Erythroblast (primary cell): ENCODE measurements at places on chromosomes 5 and 9.

- DNase-seq, result no peak
Measured at GRCh38 chr9:33815781-33816180, 1.2 kb upstream of the UBE2R2 start.

DNA sequence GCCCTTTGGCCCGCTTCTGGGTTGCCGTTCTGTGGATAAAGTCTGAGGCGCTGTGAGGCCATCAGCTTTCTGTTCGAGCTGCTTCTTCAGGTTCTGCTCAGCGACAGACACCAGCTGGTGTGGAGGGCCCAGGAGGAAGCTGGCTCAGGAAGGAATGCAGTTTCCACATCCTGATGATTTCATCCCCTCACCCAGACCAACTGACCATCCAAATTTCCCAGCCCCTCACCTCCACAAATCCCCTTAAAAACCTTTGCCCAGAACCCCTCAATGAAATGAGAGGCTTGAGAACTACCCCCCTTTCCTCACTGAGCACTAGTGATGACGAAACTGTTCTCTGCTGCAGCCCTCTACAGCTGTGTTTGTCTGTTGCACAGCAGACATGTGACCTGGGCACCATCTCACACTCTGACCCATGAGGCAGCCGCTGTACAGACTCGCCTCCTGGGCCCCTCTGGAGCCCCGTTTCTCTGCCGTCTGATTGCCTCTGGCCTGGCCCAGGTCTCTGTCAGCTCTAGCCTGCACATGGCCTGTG, 45.4 kb downstream of the SPATA31C2 start:
- DNase-seq, result no peak

DNA sequence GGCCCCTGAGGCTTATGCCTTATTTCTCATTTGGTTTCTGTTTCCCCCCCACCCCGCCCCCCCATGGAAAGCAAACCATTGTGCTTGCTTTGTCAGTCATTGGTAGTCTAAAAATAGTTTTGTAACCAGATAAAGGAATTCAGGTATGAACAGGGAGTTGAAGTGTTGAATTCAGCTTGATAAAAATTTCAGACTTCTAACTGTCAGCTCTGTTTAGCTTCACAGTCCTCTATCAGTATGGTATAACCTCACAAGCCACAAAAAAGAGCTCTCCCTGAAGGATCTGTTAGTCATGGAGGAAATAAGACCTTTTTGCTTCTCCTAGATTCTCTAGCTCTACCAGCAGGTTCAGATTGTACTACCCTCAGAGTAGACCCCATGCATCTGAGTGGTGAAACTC, 378.1 kb downstream of the TMEM38B start:
- no peak for DNase-seq

- DNase-seq, result no peak
Measured at GRCh38 chr5:42985129-42986037, 54.7 kb downstream of the ANXA2R start.

GRCh38 chr5:40277161-40277906, 402.4 kb upstream of the PTGER4 start:
- no peak for DNase-seq

DNA sequence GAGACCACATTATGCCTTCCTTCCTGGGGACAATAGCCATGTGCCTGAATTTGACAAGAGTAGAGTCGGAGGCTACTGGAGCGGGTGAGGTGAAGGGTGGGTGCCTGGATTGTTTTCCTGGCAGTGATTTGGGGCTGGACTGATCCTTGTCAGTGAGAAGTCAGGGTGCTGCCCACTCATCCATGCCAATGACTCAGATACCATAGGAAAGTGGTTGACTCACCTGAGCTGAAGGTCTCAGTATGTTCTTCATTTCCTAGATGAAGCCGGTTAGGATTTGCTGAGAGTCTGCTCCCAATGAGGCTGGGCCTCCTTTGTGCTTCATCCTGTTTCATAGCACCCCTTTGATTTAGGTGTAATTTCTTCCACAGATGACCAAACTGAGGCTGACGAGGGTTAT, 366.0 kb downstream of the KDM4C start:
- no peak for DNase-seq

GRCh38 chr5:174831031-174831660, 106.8 kb downstream of the MSX2 start:
- no peak for DNase-seq

- DNase-seq, result no peak
Measured at GRCh38 chr9:99389087-99390033, 167.3 kb downstream of the SEC61B start.

DNA sequence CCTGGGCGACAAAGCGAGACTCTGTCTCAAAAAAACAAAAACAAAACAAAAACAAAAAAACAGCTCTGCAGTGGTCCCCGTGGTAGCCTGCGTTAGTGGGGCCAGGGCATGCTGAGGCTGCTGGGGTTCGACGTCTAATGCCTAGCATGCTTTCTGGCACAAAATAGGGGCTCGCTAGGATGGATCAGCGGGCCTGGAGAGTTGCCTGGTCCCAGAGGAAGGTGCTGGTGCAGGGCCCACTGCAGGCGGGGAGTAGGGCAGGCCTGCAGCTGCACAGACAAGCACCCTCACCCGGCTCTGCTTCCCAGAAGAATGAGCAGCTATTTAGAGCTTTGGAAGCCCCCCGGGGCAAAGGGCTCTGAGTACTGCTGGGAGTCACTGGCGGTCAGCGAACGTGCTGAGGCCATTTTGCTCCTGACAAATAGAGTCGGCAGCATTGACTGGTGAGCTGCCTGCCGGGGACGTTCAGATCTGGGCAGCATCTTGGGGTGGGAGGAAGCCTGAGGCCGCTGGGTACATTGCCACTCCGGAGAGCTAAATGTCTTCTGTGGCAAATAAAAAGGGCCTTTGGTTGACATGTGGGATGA, 126.7 kb downstream of the OLFM1 start:
- DNase-seq, result no peak

- DNase-seq, result no peak
Measured at GRCh38 chr5:168447808-168448207, 38.5 kb upstream of the RARS1 start.

- DNase-seq, result peak; percentile 49
Measured at GRCh38 chr9:33151007-33151557, 16.1 kb downstream of the B4GALT1 start.

DNA sequence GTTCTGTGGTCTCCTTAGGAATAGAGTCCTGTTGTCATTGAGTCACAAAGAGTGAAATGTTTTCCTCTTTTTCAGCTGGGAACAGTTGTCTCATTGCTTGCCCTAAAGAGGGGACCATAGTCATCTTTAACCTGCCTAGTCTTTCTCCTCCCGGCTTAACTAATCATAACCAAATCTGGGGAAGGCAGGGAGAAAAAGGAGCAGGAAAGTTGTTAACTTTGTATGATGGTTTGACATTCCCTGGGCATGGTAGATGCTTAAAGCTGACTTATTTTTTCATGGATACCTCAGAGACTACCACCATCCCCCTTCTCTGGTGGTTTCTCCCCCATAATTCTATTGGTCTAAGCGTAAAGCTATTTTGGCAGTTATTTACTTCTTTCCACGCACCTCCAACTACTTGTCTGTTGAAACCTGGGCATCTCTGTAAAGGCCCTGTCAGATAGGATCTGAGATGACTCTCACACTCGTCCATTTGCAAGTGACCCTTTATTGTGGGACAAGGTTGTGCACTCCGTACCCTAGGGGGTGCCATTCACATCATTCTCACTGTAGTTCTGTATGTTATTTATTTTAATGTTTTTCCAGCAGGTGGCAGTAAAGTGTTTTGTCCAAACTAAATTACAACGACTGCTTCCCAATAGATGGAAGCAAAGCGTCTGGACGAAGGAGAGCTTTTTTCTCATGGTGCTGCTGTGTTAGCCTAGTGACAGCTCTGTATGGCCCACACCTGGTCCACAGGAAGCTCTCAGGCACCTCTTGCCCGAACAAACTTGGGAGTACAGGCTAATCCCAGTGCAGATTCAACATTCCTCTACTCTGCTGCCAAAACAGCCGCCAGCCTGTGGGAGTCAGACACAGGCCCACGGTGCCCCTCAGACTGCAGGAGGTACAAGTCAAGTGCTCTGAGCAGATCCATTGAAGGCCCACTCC, 3.0 kb upstream of the FAM13B start:
- DNase-seq, result peak; percentile 93
